Activated T-helper 2 cell treated with anti-CD3 and anti-CD28 coated beads, Interferon-gamma antibody, Interleukin-2, Interleukin-4, amounts not matched to agents 10 μg/mL and 5 μg/mL and 100 μg/mL, durations not matched to agents 14 hours and 24 hours and 36 hours (primary cell): ENCODE measurements at places on chromosomes 16 and 17.

- H3K27me3 ChIP-seq = no peaks in the 10 kb centered on the region
- no peaks in the 10 kb centered on the region for H3K4me1 ChIP-seq
- no peak for DNase-seq
- no peak overlapping the region for H3K27ac ChIP-seq
- no peak overlapping the region for H3K4me3 ChIP-seq
These were observed 11.3 kb upstream of the DHRS7C start for GRCh38 chr17:9802697-9803096.

DNA sequence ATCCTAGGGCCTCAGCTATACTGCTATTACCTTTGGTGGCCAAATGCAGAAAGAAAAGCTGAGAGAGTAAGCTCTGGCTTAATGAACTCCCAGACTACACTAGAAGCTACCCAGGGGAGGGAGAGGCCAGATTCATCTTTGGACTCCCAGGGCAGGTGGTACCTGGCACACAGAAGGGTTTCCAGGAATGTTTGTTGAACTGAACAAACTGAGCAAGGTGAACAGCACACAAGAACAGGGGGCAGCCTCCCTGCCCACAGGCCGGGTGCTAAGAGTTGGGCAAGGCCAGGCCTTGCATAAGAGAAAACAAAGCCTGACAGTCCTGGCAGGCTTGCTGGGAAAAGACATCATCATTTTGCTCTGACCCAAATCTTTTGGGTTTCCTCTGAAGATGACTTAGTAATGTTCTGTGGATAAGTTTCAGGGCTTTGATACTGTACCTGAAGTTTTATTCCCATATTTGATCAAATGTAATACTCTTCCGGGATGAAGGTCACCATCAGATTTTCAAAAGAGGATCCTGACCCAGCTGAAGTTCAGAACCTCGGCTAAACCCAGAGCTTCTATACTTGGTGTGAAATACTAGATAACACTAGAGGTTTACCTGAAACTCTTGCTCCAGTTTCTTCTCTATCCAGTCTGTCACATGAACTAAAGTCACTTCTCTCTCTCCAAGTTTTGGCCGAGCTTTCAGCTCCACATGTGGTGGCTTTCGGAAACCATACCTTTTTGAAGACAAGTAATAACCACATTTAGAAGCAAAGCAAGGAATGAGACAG is 20.5 kb upstream of the ERN1 start:
- no peak overlapping the region for H3K4me3 ChIP-seq
- peaks cover 34% of the 10 kb centered on the region for H3K36me3 ChIP-seq
- H3K27ac ChIP-seq = no peak overlapping the region

DNA sequence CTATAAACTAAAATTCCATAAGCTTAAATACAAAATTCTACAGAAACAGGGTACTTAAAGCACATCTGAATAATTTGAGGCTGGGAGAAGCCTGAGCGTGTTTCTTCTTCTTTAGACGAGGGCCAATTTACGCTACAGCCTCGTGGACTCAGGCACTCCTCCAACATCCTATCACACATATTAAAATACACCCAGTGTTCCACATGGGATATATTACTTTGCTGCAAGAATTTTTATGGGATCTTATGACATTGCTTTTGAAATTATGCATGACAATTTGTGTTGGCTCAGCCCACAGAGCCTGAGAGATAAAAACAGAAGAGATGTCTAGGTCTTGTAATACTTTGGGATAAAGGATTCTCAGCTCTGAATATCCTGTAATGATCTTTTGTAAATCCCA is 3.5 kb upstream of the TANGO6 start:
- H3K36me3 ChIP-seq = peaks cover 8% of the 10 kb centered on the region
- no peak overlapping the region for H3K4me3 ChIP-seq
- no peak overlapping the region for H3K27ac ChIP-seq
- no peaks in the 10 kb centered on the region for H3K27me3 ChIP-seq
- DNase-seq = no peak

DNA sequence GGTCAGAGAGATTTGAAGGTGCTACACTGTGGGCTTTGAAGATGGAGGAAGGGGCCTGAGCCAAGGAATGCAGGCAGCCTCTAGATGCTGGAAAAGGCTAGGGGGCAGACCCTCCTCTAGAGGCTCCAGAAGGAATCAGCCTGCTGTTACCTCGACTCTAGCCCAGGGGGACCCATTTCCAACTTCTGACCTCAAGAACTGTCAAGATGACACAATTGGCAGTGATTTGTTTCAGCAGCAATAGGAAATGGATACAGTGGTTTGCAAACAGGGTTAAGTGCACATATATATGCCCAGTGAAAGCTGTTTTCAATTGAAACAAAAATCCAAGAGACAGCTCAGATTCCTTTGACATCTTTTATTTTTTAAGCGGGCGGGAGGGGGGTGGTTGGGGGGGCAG is 3.7 kb upstream of the ZDHHC1 start:
- H3K4me1 ChIP-seq = peaks cover 10% of the 10 kb centered on the region
- peaks cover 34% of the 10 kb centered on the region for H3K27me3 ChIP-seq
- no peak for DNase-seq

DNA sequence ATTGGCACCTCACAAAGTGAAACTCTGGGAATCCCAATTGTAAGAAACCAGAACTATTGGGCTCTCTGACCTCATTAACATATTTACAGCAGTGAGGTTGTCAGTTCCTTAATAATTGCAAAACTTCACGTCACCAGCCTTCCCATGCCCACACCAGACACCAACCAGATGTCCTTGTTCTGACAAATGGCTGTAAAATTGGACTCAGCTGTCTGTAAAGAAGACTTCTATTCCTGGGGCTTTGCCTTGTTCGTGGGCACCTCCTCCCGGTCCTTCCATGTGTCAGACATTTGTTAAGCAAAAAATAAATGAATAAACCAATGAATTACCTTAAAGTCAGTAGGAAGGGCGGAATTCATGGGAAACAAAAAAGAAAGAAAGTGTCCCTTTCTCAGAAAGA is 284.3 kb upstream of the CDH11 start:
- no peak for DNase-seq
- no peaks in the 10 kb centered on the region for H3K4me1 ChIP-seq
- H3K36me3 ChIP-seq = no peaks in the 10 kb centered on the region
- no peak overlapping the region for H3K4me3 ChIP-seq

DNA sequence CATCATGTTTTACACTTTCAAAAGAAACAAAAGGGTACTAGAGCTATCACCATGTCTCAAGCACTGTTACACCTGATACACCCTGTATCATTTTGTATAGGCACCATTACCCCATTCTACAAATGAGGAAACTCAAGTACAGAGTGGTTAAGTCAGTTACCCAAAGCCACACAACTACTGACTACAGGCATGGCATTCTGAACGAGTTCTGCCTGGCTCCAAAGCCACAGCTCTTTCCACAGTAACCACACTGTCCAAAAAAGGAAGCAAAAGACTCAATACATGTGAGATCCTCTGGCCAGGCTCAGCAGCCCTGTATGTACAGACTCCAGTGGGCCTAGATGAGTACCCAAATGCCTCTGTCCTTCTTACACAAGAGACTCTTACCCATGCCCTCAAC is 4.7 kb downstream of the DYNC1LI2 start:
- peaks cover 58% of the 10 kb centered on the region for H3K36me3 ChIP-seq
- H3K27ac ChIP-seq = peak overlapping the region; percentile 63
- H3K27me3 ChIP-seq = no peaks in the 10 kb centered on the region

- H3K4me1 ChIP-seq = peaks cover 2% of the 10 kb centered on the region
- H3K27ac ChIP-seq = no peak overlapping the region
- peaks cover 20% of the 10 kb centered on the region for H3K27me3 ChIP-seq
- H3K36me3 ChIP-seq = no peaks in the 10 kb centered on the region
These were observed 7.3 kb upstream of the TRPV2 start for GRCh38 chr17:16407911-16408588.

DNA sequence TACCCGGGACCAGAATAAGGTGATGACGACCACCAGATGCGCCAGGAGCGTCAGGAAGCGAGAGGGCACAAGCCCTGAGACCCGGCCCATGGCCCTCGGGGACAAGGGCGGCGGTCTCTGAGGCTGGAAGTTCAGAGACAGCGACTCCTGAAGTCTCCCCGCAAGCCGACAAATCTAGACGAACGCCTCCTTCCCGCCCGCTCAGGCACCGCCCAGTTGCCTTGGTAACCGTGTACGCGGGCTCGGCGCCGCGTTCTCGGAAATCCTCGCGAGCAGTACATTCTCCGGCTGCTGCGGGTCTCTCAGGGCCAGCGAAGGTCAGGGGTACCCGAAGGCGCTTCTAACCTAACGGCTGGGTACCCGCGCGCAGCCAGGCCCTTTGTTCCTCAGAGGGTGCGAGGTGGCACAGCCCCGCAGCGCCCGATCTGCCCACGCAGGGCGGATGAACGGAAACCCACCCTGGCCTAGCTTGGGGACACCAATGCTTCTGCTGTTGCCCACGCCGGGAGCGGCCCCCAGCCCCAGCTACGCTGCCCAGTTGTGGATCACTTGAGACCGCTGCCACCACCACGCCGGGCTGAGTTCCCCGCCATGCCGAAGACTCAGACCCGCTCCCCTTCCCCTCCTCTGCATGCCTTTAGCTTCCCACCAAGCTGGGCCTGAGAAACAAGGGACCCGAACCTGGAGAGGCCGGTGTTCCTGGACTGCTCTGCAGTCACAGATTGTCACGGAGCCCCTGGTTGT is at the start of gene TMEM107:
Gene TMEM107, minus strand, starts transcription at position 184 of the 744 bp plus-strand sequence. Its CDS starts 94 bp downstream, at position 90.
- peak; percentile 86 for DNase-seq
- H3K4me3 ChIP-seq = peak within 1 kb of the TSS; percentile 95
- peaks cover 38% of the 10 kb centered on the region for H3K4me1 ChIP-seq

DNA sequence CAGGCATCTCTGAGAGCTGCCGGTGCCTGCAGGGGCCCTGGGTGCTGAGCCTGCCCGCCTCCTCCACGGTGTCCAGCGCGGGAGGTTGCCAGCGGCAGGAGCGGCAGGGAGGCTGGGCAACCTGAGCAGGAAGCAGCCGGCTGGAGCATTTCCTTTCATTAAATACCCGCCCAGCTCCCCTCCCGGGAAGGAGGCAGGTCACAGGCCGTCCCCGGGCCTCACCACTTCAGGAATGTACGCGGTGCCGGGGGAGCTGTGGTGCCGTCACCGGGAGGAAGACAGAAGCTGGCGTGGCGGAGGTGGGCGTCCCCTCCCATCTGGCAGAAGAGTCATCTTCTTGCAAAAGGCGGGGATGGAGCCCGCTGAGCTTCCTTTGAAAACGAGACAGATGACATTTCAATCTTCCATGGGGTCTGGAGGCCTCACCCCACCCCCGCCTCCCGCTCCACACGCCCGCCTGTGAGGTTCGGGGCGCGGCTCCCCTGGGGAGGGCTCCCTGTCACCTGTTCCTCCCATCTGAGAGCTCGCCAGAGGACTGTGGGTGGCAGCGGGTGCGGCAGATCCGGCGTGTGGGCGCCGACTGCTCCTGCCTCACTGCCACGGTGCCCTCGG is 16.0 kb downstream of the SOX8 start:
- peaks cover 33% of the 10 kb centered on the region for H3K27me3 ChIP-seq
- DNase-seq = no peak
- peak overlapping the region; percentile 26 for H3K4me3 ChIP-seq
- H3K36me3 ChIP-seq = no peaks in the 10 kb centered on the region

- no peak for DNase-seq
- no peak overlapping the region for H3K4me3 ChIP-seq
- peaks cover 8% of the 10 kb centered on the region for H3K27me3 ChIP-seq
- H3K27ac ChIP-seq = no peak overlapping the region
These were observed 37.3 kb upstream of the MMD start for GRCh38 chr17:55458978-55459377.

GRCh38 chr17:39213852-39214251 is 11.9 kb downstream of the STAC2 start:
- no peak overlapping the region for H3K27ac ChIP-seq
- peaks cover 6% of the 10 kb centered on the region for H3K4me1 ChIP-seq
- no peaks in the 10 kb centered on the region for H3K36me3 ChIP-seq
- DNase-seq = no peak

- no peak overlapping the region for H3K27ac ChIP-seq
- no peaks in the 10 kb centered on the region for H3K36me3 ChIP-seq
- H3K27me3 ChIP-seq = peaks cover 11% of the 10 kb centered on the region
- no peak overlapping the region for H3K4me3 ChIP-seq
- no peak for DNase-seq
These were observed 68.6 kb downstream of the CCT6B start for GRCh38 chr17:34892461-34893249.

- no peak for DNase-seq
- peaks cover 19% of the 10 kb centered on the region for H3K36me3 ChIP-seq
- no peak overlapping the region for H3K27ac ChIP-seq
- H3K4me3 ChIP-seq = no peak overlapping the region
- no peaks in the 10 kb centered on the region for H3K27me3 ChIP-seq
These were observed 72.6 kb upstream of the COX10 start for GRCh38 chr17:13996748-13997147.

DNA sequence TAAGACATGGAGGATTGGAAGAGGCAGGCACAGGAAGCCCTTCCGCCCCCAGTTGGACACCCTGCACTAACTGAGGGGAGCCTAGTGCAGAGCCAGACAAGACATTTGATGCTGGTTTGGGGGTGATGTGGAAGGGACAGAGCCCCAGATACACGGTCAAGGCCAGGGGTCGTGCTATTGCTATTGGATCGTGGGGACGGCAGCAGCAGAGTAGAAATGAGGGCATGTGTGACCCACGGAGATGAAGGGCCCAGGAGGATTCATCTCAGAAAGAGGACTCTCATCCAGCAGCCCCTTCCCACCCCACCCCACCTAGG is 2.0 kb upstream of the VAMP2 start:
- peaks cover 22% of the 10 kb centered on the region for H3K36me3 ChIP-seq
- peak overlapping the region; percentile 85 for H3K4me3 ChIP-seq
- H3K27ac ChIP-seq = peak overlapping the region; percentile 99
- DNase-seq = no peak

- H3K27ac ChIP-seq = peak overlapping the region; percentile 50
- no peak for DNase-seq
These were observed 21.0 kb downstream of the KSR1 start for GRCh38 chr17:27477050-27477888.

DNA sequence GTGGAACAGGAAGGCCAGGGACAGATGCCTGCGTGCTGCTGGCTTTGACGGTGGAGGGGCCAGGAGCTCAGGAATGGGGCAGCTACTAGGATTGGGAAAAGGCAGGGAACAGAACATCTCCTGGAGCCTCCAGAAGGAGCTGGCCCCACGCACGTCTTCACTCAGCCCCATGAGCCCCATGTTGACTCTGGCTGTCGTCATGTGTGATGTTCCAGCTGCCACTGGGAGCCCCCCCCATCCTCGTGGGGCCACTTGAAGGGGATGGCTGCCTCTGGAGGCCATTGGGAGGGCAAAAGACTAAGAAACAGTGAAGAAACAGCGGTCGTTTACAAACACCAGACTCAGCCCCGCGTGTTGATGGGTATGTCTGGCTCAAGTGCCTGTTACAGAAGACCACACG is 18.5 kb upstream of the APRT start:
- no peaks in the 10 kb centered on the region for H3K4me1 ChIP-seq
- H3K27me3 ChIP-seq = no peaks in the 10 kb centered on the region
- DNase-seq = no peak
- H3K36me3 ChIP-seq = no peaks in the 10 kb centered on the region
- no peak overlapping the region for H3K27ac ChIP-seq

GRCh38 chr16:88651276-88651988 is 579 bp upstream of the CYBA start:
- peak; percentile 76 for DNase-seq
- H3K4me3 ChIP-seq = peak overlapping the region; percentile 87
- peak overlapping the region; percentile 95 for H3K27ac ChIP-seq
- peaks cover 27% of the 10 kb centered on the region for H3K36me3 ChIP-seq
- H3K4me1 ChIP-seq = peaks cover 12% of the 10 kb centered on the region

- peaks cover 9% of the 10 kb centered on the region for H3K36me3 ChIP-seq
- peak overlapping the region; percentile 99 for H3K27ac ChIP-seq
- peaks cover 86% of the 10 kb centered on the region for H3K4me1 ChIP-seq
- DNase-seq = no peak
- H3K4me3 ChIP-seq = peak overlapping the region; percentile 17
These were observed 302.4 kb downstream of the SEC14L1 start for GRCh38 chr17:77442976-77443747.

- H3K4me1 ChIP-seq = peaks cover 66% of the 10 kb centered on the region
- no peak for DNase-seq
- peaks cover 71% of the 10 kb centered on the region for H3K36me3 ChIP-seq
- peak overlapping the region; percentile 96 for H3K27ac ChIP-seq
- H3K4me3 ChIP-seq = peak overlapping the region; percentile 74
- H3K27me3 ChIP-seq = no peaks in the 10 kb centered on the region
These were observed 22.8 kb downstream of the COTL1 start for GRCh38 chr16:84595052-84595481.
